ENCODE measurements at places on chromosomes 2 and 18.

GRCh38 chr2:33144243-33144642, 197.5 kb downstream of the LTBP1 start:
- no peak for DNase-seq

- no peak for DNase-seq
Measured at GRCh38 chr2:49845671-49846070, 691.4 kb upstream of the FSHR start.

DNA sequence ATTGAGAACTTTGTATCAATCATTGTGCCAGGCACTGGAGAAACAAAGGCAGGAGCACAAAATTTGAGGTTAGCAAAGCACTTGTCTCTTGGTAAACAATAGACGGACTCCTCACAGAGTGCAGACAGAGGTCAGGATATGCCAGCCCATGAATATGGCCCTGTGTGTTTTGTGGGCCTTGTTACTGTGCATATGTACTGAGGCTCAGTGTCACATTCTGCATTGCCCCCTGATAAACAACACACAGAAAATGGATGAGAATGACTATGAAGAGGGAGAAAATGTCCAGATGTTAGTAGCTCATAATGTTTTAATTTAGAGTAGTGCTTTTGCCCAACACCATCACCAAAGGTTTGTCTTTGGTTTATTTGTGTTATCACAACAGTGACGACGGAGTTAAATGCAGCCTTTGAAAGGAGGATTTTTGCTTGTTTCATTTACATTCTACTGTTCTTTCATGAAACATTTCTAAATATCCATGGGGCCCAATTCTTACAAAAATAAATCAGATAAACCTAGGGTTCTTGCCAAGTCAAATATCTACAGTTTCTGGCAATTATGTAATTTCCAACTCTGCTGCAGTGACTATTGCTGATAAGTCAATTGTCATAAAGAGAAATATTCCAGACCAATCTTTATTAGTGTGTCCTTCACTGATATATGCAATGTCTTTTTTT, 14.6 kb upstream of the NT5C1B start:
- no peak for DNase-seq

- DNase-seq, result no peak
Measured at GRCh38 chr18:7748251-7749007, 181.3 kb downstream of the PTPRM start.

GRCh38 chr2:165825041-165825440, 31.0 kb upstream of the GALNT3 start:
- DNase-seq, result no peak

DNA sequence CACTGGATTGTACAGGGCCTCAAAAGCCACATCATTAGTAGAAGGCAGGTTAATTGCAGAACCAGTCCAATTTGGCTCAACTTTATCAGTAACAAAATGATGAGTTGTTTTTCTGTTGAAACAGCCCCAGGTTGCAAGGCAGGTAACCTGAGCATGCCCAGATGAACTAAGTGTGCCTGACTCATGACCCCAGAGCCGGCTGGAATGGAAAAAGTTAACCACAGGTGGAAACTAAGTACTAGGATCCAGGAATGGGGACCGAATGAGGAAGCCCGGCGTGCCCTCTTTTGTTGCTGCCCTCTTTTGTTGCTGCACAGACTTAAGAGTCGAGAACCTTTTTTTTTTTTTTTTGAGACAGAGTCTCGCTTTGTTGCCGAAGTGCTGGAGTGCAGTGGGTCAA, 79.5 kb upstream of the YWHAQ start:
- DNase-seq, result no peak

GRCh38 chr2:200199576-200200263, 106.8 kb upstream of the SPATS2L start:
- peak; percentile 43 for DNase-seq

DNA sequence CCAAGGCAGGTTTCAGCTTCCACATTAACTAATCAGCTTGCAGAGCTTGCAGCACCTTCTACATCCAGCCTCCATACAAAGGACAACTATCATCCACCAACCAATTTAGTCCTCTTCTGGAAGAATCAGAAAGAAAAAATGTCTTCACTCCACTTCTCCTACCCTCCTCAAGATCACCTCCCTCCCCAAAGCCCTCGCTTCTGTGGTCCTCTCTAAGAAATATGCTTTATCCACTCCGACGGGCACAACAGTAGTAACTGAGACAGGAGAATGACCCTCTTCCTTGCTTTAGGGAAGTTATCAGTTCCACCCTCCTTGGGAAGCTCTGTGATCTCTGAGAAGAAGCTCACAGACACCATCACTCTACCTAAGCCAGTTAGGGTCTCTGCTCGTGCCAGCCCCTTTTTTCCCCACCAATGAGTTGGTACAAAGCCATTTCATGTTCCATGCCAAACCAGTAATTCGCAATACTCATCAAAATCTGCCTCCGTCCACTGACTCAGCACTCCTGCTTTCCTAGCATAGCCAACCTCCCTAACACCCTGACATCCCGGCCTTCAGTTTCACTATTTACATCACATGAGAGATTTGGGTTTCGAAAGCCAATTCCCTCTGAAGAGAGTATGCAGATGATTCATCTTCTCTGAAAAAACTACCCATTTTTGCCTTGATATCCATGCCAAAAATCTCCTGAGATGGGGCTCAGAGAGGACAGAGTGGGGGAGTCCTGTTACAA, 114.1 kb upstream of the PKDCC start:
- no peak for DNase-seq

DNA sequence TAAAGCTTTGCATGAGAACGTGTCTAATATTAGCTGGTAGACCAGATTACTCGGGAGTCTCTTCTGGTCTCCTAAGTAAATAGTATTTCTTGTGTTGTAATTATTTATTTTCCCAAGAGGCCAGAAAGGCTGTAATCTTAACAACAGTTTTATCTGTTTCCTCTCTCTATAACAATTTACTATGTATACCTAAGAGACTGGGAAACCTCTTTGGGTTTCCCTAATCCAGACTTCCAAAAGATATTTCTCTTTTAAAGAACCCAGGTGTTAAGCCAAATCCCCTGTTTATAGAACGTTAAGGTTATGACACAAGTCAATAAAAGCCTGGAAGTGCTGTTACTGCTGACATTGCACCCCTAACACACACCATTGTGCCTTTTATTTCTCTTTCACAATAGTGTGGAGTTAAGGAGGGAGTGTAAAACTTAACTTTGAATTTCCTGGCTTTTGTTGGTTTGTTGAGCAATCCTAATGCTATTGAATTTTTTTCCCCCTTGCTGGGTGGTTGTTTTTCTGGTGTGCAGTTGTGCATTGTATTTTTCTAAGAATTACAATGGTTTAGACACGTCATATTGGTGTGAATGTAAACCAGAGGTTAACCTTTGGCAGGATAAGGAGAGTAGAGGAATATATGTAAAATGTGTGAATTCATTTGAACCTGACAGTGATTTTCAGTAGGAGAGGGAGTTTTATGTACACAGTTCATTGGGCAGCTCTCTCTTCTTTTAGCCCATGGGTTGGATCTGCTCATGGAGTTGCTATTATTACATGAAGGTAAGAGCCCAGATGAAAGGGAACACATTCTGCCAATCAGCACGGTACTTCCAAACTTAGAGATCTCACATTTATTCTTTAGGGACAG, 192.8 kb downstream of the MTX2 start:
- DNase-seq, result no peak

DNA sequence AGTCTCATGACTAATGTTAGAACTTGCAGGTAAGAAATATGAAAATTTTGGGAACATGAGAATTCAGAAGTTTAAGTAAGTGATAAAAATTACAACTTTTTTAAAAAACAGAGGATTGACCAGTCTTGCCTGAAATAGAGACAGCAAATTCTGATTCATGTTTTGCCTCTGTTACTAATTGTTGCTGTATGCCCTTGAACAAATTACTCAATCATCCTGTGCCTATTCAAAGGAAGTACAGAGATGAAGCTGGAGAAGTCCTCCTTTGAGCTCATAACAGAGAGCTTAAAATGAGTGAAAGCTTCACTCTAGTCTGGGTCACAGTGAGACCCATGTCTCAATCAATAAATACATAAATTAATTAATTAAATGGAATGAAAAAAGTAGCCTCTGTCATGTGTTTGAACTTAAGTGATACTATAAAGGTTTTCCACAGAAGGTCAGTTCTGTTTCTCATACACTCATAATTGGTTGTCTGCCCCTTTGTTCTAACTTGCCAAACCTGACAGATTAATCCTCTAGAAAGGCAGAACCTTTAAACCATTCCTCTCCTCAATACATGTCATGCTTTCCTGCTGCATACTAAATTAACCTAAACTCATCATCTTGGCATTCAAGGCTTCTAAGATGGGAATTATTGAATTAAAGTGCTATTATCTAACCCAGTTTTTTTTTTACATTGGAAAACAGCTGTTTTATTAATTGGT, 374.6 kb upstream of the LRATD1 start:
- DNase-seq, result no peak

DNA sequence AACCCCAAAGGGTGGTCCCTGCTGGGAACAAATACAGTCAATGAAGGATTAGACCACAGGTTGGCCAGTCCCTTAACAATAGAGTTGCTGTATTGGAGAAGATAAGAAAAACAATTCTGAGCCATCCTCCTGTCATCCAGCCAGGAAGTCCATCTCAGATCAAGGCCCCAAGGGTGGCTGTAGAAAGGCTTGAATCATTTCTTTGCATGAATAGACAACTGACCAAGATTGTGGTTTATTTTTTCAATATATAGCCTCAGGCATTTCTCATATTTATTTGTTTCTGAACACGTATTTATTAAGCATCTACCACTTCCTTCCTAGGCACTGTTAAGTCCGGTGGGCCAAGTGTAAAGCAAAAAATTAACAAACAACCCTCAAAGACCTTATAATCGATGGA, 274.4 kb upstream of the SLC14A2 start:
- DNase-seq, result no peak
